Mesenteric fat pad (tissue), 1 donor: ENCODE measurements at places on chromosomes 13 and 19.

DNA sequence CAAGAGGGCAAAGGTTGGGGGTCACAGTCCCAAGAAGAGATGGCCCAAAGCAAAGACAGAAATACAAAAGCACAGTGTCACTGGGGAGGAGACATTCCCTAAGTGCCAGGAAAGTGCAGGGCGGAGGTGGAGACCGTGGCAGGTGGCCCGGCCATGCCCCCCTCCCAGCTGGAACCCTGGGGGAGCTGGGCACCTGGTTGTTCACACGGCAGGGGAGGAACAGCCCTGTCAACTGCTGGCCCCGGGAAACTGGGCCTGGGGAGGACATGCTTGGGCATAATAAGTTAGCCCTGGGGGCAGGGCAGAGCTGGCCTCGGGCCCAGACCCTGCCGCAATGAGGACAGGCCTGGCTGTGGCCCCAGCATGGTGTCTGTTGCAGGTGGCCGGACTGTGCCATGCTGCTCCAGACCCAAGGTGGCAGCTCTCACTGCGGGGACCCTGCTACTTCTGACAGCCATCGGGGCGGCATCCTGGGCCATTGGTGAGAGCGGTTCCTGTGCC, 7.4 kb downstream of the HPN start:
- DNase-seq: no peak

GRCh38 chr13:97234742-97235141, 12.6 kb downstream of the MBNL2 start:
- no peak for DNase-seq

DNA sequence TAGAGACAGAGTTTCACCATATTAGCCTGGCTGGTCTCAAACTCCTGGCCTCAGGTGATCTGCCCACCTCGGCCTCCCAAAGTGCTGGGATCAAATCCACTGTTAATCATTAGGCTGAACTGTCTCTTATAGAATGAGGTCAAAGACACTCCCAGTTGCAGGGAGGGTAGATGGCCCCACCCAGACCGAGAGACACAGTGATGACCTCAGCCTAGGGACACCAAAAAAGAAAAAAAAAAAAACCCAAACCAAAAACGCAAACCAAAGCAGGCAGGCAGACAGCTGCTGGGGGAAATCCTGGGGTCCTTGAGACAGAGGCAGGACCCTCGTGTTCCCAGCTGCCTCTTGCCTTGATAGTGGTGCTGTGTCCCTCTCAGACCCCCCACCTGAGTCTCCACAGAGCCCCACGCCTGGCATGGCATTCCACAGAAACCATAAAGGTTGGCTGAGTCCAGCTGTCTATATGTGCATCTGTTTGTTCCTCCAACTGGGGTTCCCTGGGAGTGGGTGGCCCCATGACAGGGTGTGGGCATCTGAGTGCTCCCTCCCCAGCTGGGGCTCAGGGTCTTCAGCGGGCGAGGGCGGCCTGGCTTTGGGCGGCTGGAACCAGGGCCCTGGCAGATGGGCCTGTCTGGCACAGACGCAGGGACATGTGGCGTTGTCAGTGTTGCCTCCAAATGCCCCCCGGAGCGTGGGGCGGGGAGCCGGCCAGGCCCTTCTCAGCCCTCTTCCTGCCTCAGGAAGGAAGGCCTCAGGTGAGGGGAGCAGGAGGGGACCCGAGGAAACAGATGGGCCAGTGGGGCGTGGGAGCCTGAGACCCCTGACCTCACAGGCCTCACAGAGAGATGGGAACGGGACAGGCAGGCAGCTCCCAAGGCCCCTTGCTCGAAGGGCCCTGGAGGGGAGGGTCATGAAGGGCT, 5.2 kb downstream of the DAND5 start:
- no peak for DNase-seq

DNA sequence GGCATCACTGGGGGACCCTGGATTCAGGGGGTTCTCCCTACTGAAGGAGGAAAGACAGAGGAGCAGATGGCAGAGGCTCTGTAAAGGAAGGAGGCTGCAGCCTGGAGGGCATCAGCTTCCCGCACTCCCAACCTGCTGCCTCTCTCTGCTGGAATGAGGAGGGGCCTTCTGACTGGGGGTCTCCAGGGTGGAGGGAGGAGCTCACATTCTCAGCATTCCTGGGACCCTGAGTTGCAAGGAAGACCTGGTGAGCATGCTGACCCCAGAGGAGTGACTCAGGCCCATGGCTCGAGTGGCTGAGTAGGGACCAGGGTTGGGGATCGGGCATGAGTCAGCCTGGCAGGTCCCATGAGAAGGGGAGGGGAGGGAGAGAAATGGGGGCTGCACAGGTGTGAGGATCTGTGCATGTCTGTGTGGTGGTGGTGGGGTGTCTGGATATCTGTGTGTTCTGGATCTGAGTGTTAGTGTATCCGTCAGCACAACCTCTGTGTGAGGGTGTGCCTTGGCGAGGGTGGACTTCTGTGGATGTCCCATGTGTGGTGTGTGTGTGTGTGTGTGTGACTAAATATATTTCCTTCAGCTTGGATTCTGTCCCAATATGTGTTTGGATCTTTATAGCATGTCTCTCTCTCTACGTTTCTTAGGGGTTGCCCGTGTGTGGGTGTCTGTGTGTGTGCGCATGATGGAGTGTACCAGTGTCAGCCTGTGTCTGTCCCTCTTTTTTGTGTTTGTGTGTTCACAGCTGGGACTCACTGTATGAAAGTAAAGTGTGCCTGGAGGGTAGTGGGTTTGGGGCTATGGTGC, 4.6 kb downstream of the AXL start:
- no peak for DNase-seq

DNA sequence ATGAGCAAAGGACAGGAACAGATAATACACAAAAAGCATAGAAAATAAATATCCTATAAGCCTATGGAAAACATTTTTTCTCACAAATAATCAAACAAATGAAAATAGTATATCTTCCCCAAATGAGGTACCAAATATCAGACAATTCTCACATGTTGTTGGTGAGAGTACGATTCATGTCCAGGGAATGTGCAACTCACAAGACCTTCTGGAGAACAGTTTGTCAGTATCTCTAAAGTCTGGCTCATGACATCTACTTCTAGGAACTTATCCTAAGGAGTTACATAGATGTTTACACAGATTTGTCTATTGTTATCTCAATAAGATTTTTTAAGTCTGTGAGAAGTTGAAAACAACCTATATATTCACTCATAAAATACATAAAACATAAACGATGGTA, 80.3 kb upstream of the ARHGEF7 start:
- DNase-seq: no peak

DNA sequence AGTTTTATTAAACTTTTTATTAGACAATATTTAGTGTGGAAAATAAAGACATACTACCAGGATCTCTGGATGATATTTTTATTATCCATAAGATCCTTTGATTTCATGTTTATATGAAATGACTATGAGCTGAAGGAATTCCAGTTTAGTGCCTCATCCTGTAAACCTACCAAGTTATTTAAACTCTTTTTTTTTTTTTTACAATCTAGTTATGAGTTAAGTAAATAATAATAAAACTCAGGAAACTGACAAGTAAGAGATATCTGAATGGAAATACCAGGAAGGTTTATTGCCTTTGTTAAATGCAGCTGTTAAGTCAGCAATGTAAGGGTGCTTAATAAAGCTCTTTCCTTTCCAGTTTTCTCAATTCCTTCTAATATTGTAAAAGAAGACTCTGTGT, 53.9 kb downstream of the RXFP2 start:
- no peak for DNase-seq

- DNase-seq: no peak
Observed at GRCh38 chr13:92251671-92252210, 853.3 kb downstream of the GPC5 start.

- DNase-seq: no peak
Observed at GRCh38 chr19:33395561-33396550, 22.3 kb downstream of the CEBPG start.

- DNase-seq: no peak
Observed at GRCh38 chr13:82749551-82749950, 1132.7 kb downstream of the SLITRK1 start.

DNA sequence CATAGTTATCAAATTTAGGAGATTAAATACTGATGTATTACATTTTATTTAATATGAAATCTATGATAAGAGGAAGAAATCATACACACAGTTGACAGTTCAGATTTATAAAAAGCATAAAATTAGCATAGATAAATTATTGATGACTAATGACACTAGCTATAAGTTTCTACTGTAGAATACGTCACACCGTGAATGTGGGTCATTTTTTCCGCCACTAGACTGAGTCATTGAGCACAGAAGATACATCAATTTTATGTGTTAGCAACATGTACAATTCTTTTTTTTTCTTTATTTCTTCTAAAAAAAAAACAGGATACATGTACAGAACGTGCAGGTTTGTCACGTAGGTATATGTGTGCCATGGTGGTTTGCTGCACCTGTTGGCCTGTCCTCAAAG, 22.2 kb downstream of the AP2S1 start:
- no peak for DNase-seq

DNA sequence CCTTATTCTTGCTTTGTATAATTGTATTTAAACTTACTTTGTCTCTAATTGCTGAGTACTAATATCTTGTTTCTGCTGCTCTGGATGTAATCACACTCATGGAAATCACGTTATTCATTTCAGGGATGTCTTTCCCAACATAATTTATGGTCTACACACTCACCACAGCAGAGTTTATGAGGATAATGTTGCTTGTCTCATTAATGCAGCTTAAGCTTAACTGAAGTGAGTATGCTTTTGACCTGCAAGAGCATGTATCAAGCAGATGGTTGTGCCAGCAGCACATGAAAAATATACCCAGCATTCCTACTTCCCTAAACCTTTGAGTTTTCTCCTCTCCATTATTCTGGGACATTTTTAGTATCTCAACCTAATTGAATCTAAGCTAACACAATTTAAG, 1080.9 kb downstream of the SLITRK5 start:
- DNase-seq: no peak

DNA sequence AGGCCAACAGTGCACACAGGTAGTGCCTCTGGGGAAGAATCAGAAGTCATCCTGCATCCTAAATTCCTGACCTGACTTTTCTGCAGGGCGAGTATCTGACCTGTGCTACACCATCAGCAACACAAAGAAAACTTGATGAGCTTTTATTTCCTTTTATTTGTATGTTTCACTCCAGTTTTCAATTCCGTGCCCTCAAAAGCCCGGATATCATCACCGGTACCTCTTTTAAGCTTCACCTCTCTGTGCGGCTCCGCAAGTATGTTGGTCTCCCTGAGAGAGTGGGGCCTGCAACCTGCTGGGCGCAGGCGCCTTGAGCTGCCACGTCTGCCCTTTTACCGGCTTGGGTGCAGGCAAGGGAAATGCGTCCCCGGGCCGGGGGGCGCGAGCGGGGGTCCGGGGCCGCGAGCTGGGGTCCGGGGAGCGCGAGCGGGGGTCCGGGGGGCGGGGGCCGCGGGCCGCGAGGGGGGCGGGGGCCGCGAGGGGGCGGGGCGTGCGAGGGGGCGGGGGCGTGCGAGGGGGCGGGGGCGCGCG, 4.3 kb upstream of the DUXA start:
- no peak for DNase-seq

- DNase-seq: peak; percentile 90
Observed at GRCh38 chr13:32031025-32031814, at the start of gene FRY. FRY (plus strand) TSS chr13:32031774; CDS start chr13:32031796, 22 bp downstream.

DNA sequence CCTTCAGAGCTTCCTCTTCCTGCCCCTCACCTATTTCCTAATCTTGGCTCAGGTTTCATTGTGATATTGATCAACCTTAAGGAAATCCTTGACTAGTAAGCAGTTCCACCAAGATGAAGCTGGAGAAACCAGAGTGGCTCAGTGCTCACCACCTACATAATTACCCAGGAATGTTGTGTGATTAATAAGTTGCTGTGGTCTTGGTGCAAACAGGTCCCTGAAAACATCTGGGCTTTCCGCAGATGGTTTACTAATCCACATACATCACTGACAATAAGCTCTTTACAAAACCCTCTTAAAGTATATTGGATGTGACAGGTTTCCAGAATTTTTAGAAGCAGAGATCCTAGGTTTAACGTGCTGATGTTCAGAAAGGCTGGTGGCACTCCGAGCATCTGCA, 8.6 kb upstream of the SERP2 start:
- no peak for DNase-seq

DNA sequence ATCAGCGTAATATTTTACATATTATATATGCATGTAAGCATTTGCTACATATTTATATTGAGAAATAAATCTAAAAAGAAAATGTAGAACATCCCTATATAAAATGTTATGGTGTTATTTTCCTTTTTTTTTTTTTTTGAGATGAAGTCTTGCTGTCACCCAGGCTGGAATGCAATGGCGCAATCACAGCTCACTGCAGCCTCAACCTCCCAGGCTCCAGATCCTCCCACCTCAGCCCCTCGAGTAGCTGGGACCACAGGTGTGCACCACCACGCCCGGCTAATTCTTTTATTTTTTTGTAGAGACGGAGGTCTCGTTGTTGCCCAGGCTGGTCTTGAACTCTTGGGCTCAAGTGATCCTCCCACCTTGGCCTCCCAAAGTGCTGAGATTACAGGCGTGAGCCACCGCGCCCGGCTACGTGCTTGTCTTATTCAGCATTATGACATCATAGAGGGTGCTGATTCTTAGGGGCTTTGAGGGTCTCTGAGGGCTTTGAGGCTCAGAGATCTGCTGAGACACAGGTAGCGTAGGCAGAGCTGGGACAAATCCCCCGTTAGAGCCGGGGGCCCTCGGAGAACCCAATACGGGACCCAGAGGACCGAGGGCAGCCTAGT, 101.9 kb downstream of the GADD45B start:
- DNase-seq: peak; percentile 39

GRCh38 chr19:3586127-3586626, 899 bp downstream of the GIPC3 start:
- DNase-seq: no peak

- no peak for DNase-seq
Observed at GRCh38 chr19:7521551-7522071, 813 bp upstream of the MCOLN1 start.

- no peak for DNase-seq
Observed at GRCh38 chr19:19595171-19595701, 23.3 kb downstream of the PBX4 start.

- no peak for DNase-seq
Observed at GRCh38 chr13:73073050-73073449, 14.2 kb downstream of the KLF5 start.

DNA sequence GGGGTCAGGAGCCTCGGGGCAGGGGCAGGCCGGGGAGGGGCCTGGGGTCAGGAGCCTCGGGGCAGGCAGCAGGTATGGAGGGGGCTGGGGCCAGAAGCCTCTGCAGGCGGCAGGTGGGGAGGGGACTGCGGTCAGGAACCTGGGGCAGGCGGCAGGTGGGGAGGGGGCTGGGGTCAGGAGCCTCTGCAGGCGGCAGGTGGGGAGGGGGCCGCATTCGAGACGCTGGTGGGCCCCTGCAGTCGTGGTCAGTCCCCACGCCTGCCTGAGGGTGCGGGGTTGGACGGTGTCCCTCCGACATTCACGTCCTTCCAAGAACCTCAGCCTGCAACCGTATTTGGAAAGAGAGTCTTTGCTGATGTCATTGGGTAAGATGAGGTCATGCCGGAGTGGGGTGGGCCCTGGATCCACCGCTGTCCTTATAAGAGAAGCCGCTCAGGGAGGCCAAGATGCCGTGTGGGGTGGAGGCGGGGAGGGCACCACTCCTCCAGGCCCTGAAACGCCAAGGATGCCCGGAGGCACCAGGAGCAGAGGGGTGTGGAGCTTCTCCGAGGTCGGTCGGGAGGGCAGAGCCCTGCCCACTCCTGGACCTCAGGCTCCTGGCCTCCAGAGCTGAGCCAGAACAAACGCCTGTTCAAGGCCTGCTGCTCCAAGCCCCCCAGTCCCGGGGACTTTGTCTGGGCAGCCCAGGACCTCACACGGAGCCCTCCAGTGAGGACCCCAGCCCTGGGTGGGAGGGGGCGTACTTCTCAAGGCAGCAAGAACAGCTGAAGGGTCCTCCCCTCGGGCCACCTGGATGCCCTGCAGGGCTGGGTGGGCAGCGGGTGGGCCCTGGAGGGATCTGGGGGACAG, 30.1 kb downstream of the PIP5K1C start:
- no peak for DNase-seq
